ENCODE measurements at places on chromosomes 7 and 10.

- DNase-seq, result no peak
Measured at GRCh38 chr7:151900986-151901621, 24.2 kb upstream of the PRKAG2 start.

DNA sequence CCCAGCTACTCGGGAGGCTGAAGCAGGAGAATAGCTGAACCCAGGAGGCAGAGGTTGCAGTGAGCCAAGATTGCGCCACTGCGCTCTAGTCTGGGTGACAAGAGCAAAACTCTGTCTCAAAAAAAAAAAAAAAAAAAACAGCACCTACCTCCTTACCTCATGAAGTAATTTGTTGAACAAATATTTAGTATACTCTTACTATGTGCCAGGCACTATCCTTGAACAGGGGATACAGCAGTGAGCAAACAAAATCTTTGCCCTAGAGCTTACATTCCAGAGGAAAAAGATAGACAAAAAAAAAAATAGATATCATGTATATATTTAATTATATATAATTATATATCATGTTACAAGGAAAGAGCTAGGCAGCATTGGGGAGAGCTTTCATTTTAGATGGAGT, 36.4 kb upstream of the HERPUD2 start:
- no peak for DNase-seq

- no peak for DNase-seq
Measured at GRCh38 chr7:46932306-46932675, 649.6 kb downstream of the TNS3 start.

GRCh38 chr10:30448092-30448491, 14.1 kb downstream of the MAP3K8 start:
- no peak for DNase-seq

GRCh38 chr10:69609077-69609476, 21.0 kb upstream of the FAM241B start:
- no peak for DNase-seq

GRCh38 chr7:66239467-66239856, 34.3 kb downstream of the TPST1 start:
- no peak for DNase-seq

DNA sequence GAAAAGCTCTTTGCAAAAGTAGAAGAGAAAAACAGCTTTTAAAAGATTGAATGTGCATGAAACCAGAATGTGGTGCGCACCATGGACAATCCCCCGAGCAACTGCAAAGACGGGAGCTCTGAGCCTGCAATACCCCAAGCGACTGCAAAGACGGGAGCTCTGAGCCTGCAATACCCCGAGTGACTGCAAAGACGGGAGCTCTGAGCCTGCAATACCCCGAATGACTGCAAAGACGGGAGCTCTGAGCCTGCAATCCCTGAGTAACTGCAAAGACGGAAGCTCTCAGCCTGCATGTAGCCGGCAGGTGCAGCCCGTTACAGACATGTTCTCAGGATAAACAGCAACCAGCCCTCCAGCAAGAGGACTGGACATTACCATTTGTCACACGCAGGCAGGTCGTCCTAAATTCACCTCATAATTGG, 6.2 kb downstream of the ZNF775 start:
- no peak for DNase-seq

DNA sequence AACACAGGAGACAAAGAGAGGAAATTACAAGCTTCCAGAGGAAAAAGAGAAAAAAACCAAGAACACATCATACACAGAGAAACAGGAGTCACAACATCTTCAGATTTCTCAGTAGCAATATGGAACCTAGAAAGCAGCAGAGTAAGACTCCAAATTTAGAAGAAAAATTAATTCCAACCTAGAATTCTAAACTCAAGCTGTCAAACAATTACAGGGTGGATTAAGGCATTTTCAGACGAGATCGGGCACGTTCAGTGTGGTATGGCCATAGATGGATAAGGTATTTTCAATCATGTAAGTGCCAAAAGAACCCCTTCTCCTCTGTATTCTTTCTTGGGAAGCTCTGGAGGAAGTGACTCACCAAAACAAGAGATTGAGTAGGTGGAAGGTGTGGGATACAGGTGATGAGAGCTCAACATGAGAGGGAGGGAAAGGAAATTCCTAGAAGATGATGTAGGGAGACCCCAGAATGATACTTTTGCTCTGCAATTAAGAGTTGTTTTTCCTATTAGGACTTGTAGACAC, 51.6 kb downstream of the FAM204A start:
- no peak for DNase-seq

GRCh38 chr7:157555313-157555712, 218.5 kb downstream of the DNAJB6 start:
- DNase-seq, result no peak

DNA sequence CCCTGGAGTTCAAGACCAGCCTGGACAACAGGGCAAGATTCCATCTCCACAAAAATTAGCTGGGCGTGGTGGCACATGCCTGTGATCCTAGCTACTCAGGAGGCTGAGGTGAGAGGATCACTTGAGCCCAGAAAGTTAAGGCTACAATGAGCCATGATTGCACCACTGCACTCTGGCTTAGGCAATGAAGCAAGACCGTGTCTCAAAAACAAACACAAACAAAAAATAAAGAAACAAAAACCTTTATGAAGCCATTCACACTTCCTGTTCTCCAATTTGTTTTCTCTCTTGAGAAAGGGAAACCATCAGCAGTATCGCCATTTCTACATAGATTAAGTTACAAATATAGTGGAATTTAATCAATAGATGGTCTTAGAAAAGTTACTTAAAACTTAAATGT, 19.8 kb downstream of the YME1L1 start:
- DNase-seq, result no peak

- no peak for DNase-seq
Measured at GRCh38 chr7:106599343-106599698, 61.6 kb downstream of the CCDC71L start.

DNA sequence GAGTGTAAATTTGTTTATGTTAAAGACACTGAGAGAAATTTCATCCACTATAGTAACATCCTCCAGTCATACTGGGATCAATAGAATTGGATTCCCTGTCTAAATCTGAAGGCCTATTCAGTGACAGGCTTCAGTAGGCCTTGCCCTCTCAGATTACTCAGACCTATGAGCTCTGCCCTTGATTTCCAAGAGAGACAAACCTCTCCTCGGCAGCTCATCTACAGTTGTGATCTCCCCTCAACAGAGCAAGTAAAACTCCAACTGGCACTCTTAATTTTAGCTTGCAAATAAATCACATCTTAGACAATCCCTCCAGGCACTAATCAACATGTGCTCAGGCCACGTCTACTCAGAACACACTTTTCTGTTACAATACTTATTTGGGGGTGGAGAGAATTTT, 1191.4 kb upstream of the PHF14 start:
- DNase-seq, result no peak

GRCh38 chr10:60968504-60968903, 24.5 kb upstream of the RHOBTB1 start:
- no peak for DNase-seq

DNA sequence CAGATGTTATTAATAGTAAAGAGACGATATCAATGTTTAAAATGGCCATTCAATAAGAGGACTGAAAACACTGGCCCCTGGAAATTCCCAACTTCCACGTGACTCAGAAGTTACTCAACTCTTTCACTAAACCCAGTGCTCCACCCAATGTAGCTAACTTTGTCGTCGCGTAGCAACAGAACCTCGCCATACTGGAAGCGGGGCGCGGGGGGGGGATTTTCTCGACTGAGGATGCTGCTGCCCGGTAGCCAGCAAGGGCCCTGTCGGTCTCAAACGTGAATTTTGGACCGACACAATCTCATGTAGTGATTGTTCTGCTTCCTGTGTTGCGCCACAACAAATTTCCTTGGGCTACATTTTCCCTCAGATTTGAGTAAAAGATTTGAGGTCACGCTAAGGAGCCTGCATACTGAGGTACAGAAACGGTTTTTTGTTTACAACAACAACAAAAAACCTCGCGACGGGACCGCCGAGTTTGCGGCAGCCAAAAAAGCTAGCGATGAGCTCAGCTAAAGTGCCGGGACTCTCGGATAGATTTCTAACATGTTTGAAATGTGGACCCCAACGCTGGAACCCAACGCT, 977 bp upstream of the SFR1 start:
- peak; percentile 96 for DNase-seq

DNA sequence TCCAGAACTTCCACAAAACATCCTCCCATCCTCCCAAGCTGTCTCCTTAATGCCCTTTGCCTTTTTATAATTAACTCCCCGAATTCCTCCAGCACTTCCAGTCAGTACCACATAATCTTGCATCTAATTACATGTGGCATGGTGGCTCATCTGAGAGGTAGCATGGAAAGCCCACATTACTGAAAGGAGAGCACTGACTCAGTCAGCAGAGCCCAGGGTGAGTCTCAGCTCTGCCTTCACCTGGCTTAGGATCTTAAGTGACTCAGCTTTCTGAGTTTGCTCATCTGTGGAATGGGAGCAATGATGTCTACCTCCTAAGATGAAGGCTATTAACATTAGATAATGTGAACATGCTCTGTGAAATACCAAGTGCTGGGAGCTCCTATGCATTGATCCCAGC, 433.9 kb downstream of the SORCS3 start:
- DNase-seq, result no peak

DNA sequence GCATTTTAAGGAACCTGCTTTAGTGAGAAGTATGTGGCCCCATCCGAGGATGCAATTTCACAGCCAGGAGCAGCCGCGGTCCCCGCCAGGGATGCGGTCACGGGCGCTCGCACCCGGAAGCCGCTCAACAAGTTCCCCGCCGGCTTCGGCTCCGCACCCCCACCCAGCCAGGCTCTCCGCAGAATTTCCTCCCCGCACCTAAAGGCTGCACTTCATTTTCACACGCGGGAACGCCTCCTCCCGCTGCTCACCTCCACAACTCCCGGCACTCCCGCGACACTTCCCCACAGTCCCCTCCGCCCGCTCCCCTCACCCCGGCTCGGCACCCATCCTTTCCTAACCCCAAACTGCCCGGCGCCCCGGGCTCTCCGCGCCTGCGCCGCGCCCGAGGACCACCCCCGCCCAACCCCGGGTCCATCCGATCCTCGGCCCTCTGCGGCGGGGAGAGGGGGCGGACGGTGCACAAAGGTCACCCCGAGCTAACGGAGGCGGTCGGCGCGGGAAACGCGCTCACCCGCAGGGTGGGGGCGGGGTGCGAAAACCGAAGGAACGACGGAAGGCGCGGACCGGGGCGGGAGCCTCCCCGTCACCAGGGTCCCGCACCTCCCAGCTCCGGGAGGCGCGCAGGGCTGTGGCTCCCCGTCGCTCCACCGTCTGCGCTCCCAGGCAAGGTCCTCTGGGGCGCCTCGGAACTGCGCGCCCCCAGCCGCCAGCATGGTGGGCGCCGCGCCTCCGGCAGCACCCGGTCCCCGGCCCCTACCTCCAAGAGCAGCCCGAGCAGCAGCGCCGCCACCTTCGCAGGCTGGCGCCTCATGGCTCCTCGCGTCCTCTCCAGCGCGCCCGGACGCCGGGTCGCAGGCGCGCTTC, 558 bp downstream of the VOPP1 start:
- peak; percentile 69 for DNase-seq

- DNase-seq, result no peak
Measured at GRCh38 chr10:58950618-58951017, 225.8 kb upstream of the PHYHIPL start.

GRCh38 chr7:139708541-139708940, 69.3 kb downstream of the HIPK2 start:
- no peak for DNase-seq

GRCh38 chr10:121540732-121541395, 57.4 kb downstream of the FGFR2 start:
- DNase-seq, result no peak

GRCh38 chr7:139899328-139899955, 70.4 kb downstream of the TBXAS1 start:
- no peak for DNase-seq

GRCh38 chr10:103783681-103784080, 71.7 kb downstream of the SH3PXD2A start:
- no peak for DNase-seq

DNA sequence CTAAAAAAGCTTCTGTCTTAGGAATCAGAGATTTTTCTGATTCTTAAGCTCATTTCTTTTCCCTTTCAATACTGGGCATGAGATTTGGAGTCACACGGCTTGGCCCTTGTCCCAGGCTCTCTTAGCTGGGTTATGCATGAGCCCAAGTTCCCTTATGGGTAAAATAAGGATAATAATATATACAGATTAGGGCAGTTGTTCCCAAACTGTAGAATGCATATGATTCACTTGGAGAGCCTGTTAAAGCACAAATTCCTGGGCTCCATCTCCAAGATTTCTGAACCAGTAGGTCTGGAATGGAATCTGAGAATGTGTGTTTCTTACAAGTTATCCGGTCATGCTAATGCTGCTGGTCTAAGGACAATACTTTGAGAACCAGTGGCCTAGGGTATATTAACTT, 154.0 kb downstream of the REEP3 start:
- no peak for DNase-seq

GRCh38 chr10:65518379-65518778, 1407.5 kb upstream of the LRRTM3 start:
- no peak for DNase-seq

DNA sequence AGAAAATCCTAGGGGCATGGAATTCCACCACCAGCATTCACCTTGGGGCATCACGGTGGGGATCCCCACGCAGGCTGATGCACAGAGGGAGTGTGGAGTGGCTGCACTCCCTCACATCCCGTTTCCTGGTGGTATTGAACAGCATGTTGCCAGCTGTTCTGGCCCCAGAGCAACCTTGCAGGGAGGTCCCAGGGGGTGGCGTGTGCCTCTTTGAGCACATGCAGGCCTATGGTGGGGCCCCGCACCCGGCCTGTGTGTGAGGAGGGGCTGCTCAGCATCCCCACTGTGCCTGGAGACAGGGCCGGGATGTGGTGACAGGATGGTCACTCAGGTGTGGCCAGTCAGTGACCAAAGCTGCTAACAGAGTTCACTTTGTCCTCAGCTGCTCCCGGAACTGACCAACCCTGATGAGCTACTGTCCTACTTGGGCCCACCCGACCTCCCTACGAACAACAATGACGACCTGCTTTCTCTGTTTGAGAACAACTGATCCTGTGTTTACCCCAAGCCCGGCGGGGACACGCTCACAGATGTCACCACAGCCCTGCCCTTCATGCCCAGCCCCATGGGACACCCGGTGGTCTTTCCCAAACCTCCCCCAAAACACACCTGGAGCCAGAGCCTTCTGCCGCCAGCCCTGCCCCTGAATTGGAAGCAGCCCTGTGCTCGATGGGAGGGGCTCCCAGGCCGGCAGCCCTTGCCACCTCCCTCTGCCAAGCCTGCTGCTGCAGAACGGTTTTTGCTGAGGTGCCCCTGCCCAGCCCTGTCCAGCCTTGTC, 18.7 kb downstream of the ZMIZ2 start:
- DNase-seq, result no peak

GRCh38 chr7:69722843-69723242, 124.6 kb downstream of the AUTS2 start:
- DNase-seq, result no peak
